ENCODE measurements at places on chromosomes 6 and 20.

DNA sequence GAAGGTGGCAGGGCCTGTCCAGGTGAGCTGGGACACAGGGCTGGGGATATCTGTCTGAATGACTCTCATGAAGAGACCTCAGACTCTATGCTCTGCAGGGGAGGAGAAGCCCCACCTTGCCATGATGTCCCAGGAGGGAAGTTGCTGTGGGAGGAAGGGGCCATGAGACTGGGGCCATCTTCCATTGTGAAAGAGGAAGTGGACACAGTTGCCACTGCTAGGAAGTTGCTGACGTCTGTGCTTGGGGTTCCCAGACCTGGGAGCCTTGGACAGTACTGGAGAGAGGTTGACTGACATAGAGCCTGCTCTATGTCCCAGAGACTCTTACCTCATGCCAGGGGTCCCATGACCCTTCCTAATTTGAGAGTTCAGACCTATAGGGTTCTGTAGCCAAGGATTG lies 24.5 kb downstream of the SIRPB1 start:
- no peak for DNase-seq

DNA sequence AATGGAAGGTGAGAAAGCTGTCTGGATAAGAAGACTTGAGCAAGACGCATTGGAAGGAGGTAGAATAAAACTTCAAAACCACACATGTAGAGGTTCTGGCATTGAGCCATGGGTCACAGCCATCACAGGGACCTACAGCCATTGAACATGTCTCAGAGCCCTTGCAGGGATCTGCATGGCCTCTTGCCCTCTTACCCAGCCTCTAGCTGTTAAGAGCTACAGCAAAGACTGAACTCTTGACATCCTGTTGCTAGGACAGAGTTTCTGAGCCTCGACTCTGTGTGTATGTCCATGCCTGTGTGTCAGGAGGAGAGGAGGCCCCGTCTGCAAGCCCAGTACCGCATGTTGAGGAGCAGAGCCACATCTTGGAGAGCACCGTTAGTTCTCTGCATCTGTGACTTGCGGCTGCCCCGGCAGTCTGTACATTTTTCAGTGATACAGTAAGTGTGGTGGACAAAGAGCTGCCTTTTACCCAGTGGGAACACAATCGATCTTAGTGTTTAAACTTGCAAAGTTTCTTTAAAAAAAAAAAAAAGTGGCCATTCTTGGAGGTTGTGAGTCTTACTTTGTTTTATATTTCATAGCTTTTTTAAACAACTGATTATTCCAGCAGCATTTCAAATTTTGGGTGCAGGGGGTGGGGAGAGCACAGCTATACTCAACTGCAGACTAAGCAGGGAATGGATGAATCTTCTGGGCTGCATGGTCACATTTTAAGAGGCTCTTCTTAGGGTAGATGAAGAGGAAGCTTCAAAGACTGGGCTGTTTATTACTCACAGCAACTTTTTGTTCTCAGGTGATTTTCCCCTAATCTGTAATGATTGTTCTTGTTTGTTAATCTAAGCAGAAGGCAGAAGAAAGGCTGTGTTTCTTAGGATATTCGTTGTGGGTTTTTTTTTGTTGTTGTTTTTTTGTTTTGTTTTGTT lies 88.5 kb downstream of the TBC1D7 start:
- DNase-seq: no peak

DNA sequence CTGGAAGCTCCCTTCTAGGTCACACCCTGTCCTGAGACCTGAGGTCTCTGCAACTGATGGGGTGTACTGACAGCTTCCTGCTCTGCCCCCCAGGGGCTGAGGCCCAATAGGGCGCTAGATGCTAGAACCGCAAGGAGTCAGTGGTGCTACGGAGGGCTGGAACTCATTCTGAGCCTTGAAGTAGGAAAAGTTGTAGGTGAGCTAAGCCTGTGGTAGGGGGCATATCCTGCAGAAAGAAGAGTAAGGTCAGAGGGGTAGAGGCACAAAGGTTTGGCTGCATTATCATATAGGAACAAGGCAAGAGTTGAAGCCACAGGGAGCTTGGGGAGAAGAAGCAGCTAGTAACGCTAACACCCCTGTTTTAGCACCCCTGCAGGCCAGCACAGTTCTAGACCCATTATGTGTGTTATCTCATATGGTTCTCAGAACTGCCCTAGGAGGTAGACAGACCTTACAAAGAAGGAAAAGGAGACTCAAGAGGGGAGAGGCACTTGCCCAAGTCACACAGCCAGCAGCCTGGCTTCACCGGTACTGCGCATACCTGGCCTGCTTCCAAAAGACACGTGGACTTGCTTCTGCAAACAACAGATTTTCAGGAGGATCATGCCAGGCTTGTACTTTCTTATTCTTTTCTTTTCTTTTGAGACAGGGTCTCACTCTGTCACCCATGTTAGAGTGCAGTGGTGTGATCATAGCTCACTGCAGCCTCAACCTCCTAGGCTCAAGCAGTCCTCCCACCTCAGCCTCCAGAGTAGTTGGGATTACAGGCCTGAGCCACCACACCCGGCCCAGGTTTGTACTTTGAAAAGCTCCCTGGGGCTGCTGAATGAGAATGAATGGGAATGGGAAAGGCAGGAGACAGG lies 156.1 kb downstream of the MRPL14 start:
- no peak for DNase-seq

GRCh38 chr6:71545905-71546304 lies 257.3 kb downstream of the OGFRL1 start:
- no peak for DNase-seq

GRCh38 chr6:44237813-44238433 lies 9.0 kb upstream of the HSP90AB1 start:
- no peak for DNase-seq

DNA sequence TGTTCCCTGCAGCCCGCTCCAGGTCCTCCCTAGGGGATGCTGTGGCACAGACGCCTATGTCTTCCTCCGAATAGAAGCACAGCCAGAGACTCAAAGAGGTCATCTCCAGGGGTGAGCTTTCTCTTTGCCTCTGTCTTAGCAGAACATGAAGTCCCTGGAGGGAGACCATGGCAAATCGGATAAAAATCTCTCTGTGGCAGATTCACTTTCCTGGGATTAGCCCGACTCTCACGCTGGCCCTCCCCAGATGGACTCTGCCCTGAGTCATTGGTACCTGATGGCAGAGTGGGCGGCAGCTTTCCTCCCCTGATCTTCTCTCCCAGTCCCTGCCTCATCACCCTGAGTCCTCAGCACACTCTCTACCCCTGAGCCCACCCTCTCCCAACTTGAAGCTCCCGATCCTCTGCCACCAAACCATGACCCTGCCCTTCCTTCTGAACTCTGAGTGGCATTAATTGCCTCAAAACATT lies 58.0 kb upstream of the CCDC167 start:
- DNase-seq: no peak

GRCh38 chr6:111555036-111555435 lies 50.6 kb downstream of the TRAF3IP2 start:
- DNase-seq: no peak

- DNase-seq: no peak
Observed at GRCh38 chr6:99993146-99993532, 884 bp downstream of the MCHR2 start.
